ENCODE measurements at places on chromosomes 5 and 9. TPM values are rescaled to one million over a fixed set of nuclear protein-coding genes. Genes with fewer than 3 reads are reported as not detected.

- no peak for DNase-seq
Observed at GRCh38 chr5:62692946-62693713, 114.5 kb downstream of the LRRC70 start.

The ADAMTSL2 gene
- not detected for total RNA-seq

DNA sequence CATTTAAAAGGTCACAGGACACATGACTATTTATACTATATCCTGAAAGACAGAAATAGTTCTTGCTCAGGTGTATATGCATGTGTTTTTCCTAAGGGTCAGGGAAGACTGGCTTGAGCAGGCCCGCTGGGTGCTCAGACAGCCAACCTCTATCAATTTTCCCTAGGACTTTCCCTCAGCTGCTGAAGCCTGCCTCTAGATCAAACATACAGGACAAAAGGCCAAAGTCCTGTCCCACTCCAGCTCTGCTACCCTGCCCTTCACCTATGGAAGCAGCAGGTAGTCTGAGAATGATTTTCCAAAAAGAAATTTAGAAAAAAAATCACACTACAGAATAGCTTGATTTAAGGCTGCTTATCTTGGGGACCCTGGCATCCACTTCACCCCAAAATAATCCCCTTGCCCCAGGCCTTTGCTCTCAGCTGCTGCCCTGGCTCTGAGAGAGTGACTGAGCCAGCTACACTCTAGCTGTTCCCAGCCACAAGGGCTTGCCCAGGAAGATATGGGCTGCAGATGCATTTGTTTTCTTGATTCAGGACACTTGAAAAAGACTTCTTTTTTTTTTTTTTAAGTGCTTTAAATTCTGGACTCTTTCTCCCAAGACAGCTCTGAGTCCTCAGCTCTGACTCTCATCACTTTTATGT is 42.5 kb downstream of the KLHL3 start:
- no peak for DNase-seq

- DNase-seq = no peak
Observed at GRCh38 chr5:139368613-139369012, 14.5 kb downstream of the SLC23A1 start.

DNA sequence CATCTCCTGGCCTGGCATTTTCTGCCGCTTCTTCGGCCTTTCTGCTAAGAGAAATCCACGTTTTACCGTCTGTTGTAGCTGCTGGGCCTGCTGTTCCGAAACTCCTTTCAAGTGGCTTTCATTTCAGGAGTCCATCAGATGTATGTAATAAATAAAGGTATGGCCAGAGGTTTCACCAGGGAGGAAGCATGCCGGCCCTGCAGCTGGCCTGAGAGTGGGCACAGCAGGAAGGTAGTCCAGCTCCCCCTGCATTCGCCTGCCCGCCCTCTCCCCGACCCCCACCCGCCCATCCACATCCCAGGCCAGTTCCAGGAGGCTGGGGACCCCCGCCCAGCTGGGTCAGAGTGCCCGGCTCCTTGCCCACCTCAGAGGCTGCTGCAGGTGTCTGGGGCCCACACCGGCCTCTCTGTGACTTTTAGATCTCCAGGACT is 46.4 kb upstream of the EXOC3 start:
- no peak for DNase-seq

- DNase-seq = no peak
Observed at GRCh38 chr9:134550584-134550983, 91.0 kb upstream of the COL5A1 start.

The CDH9 gene
- total RNA-seq = not detected

GRCh38 chr5:136924490-136924889 is 559.1 kb upstream of the TRPC7 start:
- no peak for DNase-seq

GRCh38 chr5:124511791-124512190 is 234.6 kb downstream of the ZNF608 start:
- no peak for DNase-seq

The ANKRD31 gene
- total RNA-seq = 0.47 TPM

The PCDHGC4 gene
- total RNA-seq = not detected

DNA sequence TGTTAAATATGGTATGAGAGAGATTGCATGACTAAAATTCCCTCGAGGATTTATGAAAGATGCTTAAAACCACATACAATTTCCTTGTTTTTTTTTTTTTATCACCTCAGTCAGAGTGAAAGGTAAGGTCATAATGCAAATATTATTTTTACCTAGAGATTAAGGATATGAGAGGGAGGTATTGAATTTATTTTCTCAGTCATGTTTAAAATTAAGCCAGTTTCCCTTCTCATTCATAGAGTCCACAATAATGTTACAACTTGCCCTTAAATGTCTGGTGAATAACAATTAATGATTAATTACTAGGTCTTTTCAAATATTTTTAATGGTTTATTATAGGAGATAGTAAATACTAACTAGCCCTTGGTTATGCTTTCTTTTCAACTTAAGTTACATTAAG is 144.9 kb upstream of the HAPLN1 start:
- no peak for DNase-seq

The OR1J2 gene
- not detected for total RNA-seq

- no peak for DNase-seq
Observed at GRCh38 chr9:33799928-33800704, 4.8 kb downstream of the PRSS3 start.

GRCh38 chr9:79984429-79985067 is 412.8 kb downstream of the TLE4 start:
- DNase-seq = no peak

The GIN1 gene
- total RNA-seq = 7.5 TPM

DNA sequence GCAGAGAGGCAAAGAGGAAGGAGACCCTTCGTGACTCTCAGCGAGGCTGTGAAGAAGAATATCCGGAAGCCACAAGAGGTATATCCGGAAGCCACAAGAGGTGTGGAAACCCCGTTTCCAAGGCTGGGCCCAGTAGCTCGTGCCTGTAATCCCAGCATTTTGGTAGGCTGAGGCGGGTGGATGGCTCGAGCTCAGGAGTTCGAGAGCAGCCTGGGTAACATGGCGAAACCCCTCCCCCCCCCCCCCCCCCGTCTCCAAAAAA is 612 bp upstream of the BBLN start:
- peak; percentile 91 for DNase-seq

The HARS1 gene
- 109 TPM for total RNA-seq

- DNase-seq = no peak
Observed at GRCh38 chr5:94395468-94395867, 222.9 kb downstream of the KIAA0825 start.

- no peak for DNase-seq
Observed at GRCh38 chr9:134773842-134774241, 106.8 kb upstream of the FCN2 start.

DNA sequence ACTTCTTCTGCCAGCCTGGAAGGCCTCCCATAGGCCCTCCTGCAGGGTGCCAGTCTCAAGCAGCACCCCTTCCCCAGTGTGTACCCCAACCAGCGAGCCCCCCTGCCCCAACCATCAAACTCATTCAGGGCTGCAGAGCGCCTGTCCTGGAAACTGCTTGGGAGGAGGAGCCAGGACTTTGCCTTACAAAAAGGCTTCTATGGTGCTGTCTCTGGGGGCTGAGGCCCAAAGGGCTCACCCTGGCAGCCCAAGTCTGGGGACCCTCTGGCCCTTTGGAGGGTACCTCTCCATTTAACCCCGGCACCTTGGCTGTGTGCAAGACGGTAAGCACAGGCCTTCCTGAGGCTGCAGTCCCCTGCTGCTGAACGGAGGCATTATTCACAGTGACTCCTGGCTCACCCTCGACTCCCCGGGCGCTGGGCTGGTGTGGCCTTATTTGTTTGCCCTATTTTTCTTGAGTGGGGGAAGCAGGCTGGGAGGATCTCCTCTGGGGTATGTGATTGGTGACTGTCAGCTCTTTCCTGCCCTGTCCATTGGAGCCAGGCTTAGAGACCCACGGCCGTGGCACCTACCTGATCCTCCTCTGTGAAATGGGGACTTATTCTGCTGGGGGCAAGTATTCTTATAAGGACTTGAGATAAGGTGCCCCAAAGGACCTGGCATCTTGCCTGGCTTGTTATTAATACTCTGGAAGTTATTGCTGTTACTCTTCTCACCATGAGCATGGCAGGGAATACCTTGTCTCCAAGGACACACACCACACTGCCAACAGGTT is 5.8 kb downstream of the LMX1B start:
- DNase-seq = no peak

DNA sequence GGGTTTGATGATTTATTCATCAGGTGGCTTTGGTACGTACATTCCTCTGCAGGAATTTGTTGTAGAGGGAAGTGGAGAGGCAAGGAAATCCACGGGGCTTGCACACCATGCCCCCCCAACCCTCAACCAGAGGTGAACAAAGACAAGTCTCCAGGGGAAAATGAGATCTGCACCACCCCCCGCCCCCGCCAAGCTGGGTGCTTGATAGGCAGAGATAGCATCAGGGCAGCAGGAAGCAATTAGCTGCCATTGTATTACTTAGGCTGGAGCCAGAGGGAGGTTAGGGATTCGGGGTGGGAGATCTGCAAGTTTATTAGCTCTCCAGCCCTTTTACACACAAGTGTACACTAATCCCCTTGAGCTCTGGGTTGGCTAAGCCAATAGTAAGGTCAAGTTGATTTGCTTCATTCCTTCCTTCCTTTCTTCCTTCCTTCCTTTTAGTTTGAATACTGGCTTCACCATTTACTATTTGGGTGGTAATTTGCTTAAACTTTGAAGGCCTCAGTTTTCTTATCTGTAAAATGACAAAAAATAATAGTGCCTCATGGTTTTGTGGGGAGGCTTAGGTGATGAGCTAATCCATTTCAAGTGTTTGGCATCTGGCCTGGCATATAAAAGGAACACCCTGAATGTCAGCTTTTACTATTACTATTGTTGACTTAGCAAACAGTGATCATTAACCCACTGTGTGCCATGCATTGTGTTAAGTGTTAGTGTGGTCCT is 34.1 kb downstream of the SPRY4 start:
- DNase-seq = no peak

The INSYN2B gene
- not detected for total RNA-seq

- DNase-seq = no peak
Observed at GRCh38 chr9:103617046-103617445, 477.1 kb upstream of the SMC2 start.

- no peak for DNase-seq
Observed at GRCh38 chr9:133709015-133709611, 29.0 kb downstream of the SARDH start.

- DNase-seq = no peak
Observed at GRCh38 chr9:94874316-94874715, 147.8 kb downstream of the AOPEP start.

The PRLR gene
- total RNA-seq = not detected

The DBH gene
- total RNA-seq = not detected

DNA sequence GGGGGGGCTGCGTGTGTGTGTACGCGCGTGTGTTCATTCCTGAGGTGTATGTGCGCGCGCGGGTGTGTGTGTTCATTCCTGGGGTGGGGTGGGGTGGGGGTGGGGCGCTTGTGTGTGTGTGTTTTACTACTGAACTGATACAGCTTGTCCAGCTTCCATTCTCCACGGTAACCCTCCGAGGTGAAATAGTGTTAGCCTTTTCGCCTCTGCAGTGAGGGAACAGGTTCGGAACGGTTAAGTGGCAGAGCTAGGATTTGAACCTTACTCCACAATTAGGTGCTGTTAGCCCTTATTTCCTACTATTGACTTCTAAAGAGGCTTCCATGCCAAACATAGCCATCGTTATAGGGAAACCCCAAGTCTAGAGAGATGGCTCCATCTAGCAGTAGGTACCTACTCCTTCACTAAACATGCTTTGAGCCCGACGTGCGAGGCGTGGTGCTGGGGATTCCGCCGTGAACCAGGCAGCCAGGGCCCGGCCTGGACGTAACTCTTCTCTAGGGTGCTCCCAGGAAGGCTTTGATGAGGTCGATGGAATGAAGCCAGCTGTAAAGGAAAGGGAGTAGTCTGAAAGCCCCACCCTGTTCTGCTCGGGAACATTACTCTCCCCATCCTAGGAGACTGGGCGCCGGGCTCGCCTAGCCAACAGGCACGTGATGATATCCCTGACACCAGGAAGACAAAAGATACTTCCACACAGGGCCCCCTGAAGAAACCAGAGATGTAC is 782 bp upstream of the SKP1 start:
- no peak for DNase-seq

- no peak for DNase-seq
Observed at GRCh38 chr9:6676254-6676921, 30.9 kb upstream of the GLDC start.

The GFI1B gene
- total RNA-seq = not detected

The CMYA5 gene
- total RNA-seq = 0.14 TPM

- DNase-seq = no peak
Observed at GRCh38 chr9:76537150-76537646, 78.2 kb downstream of the GCNT1 start.

The GPR150 gene
- total RNA-seq = 0.56 TPM

The PTGER4 gene
- 53.0 TPM for total RNA-seq

The CRB2 gene
- not detected for total RNA-seq

- no peak for DNase-seq
Observed at GRCh38 chr5:118224546-118224945, 763.8 kb downstream of the DTWD2 start.
